ENCODE measurements at places on chromosomes 4 and X.
A peak's percentile ranks its signal among the peaks of the same experiment; 100 is the strongest.

- DNase-seq, result no peak
Observed at GRCh38 chr4:1086011-1086410, 27.4 kb downstream of the RNF212 start.

DNA sequence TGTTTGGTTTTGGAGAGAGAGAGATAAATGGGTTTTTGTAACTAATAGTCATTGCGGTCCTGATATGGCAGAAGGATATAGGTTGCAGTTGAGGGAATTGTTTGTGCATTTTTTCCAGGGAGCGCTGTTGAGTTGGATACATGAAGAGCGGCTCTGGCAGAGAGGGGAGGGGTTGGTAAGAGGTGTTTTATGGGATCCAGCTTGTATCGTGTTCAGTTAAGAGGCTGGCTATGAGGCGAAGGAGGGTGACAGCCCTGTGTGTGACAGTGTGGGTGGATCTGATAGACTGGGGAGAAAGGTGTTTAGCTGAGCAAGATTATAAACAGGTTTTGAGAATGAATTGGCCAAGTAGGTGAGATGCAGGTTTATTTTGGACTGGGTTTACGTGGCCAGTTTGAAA, 1.5 kb downstream of the SPANXN4 start:
- DNase-seq, result no peak

DNA sequence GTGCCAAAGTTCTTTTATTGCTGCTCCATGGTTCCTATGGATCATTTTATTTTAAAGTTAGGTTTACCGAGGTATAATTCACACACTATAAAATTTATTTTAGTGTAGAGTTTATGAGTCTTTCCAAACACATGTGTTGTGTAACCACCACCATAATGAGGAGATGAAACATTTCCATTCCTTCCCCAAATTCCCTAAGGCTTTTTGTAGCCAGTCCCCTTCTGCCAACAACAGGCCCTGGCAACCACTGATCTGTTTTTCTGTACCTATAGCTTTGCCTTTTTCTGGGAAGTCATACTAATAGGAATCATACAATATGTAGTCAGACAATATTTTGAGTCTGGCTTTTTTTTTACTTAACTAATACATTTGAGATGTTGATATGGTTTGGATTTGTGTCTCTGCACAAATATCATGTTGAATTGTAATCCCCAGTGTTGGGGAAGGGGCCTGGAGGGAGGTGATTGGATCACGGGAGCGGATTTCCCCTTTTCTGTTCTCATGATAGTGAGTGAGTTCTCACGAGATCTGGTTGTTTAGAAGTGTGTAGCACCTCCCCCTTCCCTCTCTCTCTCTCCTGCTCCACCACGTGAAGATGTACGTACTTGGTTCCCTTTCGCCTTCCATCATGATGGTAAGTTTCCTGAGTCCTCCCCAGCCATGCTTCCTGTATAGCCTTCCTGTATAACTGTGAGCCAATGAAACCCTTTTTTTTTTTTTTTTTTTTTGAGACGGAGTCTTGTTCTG, 59.6 kb upstream of the DHX15 start:
- DNase-seq, result no peak

DNA sequence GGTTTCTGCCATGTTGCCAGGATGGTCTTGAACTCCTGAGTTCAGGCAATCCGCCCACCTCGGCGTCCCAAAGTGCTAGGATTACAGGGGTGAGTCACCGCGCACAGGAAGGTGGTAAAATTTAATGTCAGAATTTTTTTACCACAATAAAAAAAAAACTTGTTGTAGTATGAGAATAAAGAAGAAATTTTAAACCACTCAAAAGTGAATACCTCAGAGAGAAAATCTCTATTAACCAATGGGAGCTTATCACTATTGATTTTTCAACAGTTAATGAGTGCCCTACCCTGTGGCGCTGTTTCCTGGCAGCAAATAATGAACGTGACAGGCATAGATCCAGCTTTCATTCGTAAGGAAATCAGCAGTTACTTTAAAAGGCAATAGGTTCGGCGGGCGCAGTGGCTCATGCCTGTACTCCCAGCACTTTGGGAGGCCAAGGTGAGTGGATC, 32.7 kb upstream of the SLC25A4 start:
- no peak for DNase-seq

DNA sequence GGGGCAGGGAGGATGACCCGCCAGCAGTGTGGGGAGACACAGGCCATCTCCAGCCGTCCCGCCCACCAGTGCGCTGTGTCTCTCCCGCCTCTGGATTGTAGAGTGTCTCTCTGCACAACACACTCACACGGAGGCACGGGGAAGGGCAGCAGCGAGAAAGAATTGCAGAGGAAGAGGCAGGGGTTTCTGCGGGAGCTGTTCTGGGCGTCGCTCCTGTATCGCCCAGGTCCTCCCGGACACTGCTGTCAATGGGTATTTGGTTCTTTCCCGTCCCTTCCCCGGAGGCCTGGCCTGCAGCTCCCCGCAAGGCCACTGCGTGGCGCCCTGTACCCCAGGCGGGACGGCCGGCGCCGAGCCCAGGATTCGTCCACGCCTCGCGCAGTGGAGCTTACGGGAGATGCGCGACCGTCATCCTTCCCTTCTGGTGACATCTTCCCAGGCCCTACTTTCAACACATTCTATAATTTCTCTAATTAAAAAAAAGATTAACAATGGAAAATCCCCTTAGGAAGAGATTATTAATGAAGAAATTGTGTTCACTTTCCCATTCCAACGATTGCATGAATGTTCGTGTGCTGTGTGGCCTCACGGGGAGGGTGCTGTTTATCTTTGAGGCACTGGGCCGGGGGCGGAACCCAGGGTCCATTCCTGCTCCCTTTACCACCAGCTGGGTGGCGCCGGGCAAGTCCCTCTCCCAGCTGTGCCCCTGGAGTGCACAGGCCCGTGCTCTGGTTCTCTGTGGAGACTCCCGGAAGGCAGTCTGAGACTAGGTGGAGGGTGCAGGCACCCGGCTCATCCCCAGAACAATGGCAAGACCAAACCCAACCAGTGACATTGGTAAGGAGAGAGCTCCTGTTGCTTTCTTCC, 95.7 kb downstream of the CPZ start:
- DNase-seq, result peak; percentile 13

GRCh38 chr4:153514001-153514526, 47.9 kb downstream of the TMEM131L start:
- peak; percentile 71 for DNase-seq
